Stimulated activated CD8-positive, alpha-beta memory T cell treated with anti-CD3 and anti-CD28 coated beads, Interleukin-4, amount 100 ng/mL, for 4 hours (primary cell): ENCODE measurements at places on chromosomes 3 and 15.

- no peak for DNase-seq
These were observed 178.0 kb upstream of the UMPS start for GRCh38 chr3:124552224-124552623.

DNA sequence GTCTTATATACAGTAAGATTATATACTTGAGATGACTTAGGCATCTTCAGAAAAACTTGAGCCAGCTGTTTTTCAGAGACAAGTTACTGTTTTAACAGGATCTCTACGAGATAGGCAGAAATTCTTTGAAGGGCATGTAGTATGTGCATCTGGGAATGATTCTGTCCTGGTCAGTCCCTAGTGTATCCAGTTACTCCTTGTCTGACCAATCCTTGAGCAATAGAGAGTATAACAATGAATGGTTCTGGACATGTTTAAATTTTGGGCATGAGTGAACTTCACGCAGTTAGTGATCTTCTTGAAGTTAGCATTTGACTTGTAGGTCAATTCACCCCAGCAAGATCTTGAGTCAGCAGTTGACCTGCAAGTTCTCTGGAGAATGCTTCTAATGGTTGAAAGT lies 24.7 kb upstream of the HHLA2 start:
- DNase-seq, result no peak

- no peak for DNase-seq
These were observed 52.8 kb upstream of the SLC9A9 start for GRCh38 chr3:143901105-143901504.

GRCh38 chr3:50415816-50416215 lies 56.5 kb upstream of the TMEM115 start:
- DNase-seq, result no peak

DNA sequence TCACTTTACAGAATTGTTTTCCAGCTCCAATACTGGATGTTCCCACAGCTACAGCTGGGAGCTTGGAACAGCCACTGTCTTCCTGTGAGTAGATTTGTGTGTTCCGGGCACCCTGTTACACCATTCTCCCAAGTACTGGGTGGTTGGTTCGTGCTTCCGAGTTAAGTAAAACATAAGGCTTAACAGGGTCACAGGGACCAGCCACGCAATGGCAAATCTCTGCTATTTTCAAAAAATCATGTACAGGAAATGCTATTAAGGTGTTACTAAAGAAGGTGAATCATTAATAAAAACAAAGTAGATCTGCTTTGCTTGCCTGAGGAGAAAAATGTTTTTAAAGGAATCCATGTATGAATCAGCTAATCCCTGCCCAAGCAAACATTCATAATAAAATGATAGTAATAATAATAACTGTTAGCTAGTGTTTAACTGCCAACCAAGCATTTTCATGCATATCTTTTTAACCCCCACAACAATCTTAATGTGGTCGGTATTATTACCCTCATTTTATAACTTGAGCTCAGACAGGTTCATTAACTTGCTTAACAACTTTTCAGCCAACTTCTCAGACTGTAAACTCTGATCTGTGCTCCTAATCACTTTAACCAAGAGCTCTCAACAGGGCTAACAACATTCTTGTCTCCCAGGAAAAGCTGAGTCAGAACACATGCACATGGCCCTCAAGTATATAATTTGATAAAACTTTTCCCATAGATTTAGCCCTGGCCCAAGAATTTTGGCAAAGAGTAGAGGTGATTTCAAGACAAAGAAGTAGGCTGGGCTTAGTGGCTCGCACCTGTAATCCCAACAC lies 2.7 kb upstream of the C2CD4A start:
- DNase-seq, result no peak

DNA sequence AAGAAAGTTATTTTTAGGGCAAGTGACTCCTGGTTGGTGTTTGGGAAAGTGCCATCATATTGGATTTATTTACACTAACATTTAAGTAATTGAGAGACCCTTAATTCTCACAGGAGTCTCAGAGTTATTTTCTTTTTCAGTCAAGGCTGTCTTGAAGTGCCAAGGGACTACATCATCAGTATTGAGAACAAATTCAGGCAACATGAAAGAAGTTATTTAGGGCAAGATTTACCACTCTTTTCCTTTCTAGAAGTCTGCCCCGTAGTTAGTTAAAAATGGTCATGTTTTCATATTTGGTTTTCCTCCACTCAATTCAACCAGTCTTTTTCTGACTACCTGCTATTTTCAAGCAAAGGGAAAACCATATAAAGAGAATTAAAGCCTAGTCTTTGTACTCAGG lies 6.1 kb downstream of the B4GALT4 start:
- DNase-seq, result no peak

GRCh38 chr15:66839506-66840112 lies 137.6 kb downstream of the SMAD6 start:
- DNase-seq, result no peak

GRCh38 chr3:41638381-41638780 lies 323.5 kb downstream of the ULK4 start:
- DNase-seq, result no peak

GRCh38 chr3:127690823-127691452 lies 18.2 kb downstream of the ABTB1 start:
- DNase-seq, result no peak

GRCh38 chr3:175585898-175586297 lies 726.8 kb downstream of the NAALADL2 start:
- DNase-seq, result no peak

DNA sequence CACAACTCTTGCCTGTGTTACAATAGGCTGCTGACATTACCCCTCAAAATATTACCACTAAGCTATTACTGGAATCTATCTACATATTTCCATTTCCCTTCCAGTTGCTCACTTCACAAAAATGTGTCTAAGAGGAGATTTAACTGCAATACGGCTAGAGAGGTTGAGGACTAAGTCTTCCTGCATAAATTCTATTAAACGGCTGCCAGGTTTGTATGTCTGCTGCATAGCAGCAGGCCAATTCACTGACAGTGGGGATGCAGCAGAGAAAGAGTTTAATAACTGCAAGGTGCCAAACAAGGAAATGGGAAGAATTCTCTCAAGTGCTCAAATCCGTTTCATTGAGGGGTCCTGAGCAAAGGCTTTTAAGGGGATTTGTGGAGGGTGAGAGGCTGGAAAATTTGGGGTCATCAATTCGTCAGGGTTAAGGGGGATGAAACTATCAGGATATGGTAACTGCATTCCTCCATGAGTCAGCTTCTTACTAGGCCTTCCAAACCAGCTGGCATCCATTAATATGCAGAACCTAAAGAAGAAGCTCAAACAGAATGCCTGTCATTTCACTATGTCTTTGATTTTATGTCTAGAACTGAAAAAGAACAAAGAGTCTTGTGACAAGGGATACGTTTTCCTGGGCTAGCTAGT lies 675.6 kb downstream of the TBL1XR1 start:
- DNase-seq, result no peak

GRCh38 chr3:50630877-50631276 lies 13.9 kb downstream of the MAPKAPK3 start:
- DNase-seq, result no peak

- no peak for DNase-seq
These were observed 76.4 kb downstream of the CHRNA7 start for GRCh38 chr15:32106401-32107381.

- DNase-seq, result no peak
These were observed 236.6 kb upstream of the TLE3 start for GRCh38 chr15:70334286-70334685.

- DNase-seq, result no peak
These were observed 16.7 kb downstream of the AKAP13 start for GRCh38 chr15:85397151-85397550.

GRCh38 chr3:62372621-62373041 lies 719 bp downstream of the FEZF2 start:
- DNase-seq, result no peak

DNA sequence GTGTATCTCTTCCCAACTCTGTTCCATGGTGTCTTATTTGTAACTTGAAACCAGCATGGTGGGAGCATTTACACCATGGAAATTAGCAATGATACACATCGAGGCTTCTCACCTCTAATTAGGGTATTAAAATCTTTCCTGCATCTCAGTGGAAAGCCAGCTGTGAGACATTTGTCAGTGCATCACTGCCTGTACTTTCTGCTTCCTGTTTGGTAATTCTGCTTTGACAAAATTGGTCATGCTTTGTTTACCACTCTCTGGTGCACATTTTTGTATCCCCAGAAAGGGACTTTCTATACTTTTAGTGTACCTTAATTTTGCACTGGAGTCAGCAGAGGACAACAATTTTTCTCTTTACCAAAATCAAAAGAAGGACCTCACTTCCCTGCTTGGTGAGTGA lies 402.1 kb downstream of the PDCD6IP start:
- no peak for DNase-seq

- no peak for DNase-seq
These were observed 17.7 kb downstream of the TICRR start for GRCh38 chr15:89593018-89593417.

DNA sequence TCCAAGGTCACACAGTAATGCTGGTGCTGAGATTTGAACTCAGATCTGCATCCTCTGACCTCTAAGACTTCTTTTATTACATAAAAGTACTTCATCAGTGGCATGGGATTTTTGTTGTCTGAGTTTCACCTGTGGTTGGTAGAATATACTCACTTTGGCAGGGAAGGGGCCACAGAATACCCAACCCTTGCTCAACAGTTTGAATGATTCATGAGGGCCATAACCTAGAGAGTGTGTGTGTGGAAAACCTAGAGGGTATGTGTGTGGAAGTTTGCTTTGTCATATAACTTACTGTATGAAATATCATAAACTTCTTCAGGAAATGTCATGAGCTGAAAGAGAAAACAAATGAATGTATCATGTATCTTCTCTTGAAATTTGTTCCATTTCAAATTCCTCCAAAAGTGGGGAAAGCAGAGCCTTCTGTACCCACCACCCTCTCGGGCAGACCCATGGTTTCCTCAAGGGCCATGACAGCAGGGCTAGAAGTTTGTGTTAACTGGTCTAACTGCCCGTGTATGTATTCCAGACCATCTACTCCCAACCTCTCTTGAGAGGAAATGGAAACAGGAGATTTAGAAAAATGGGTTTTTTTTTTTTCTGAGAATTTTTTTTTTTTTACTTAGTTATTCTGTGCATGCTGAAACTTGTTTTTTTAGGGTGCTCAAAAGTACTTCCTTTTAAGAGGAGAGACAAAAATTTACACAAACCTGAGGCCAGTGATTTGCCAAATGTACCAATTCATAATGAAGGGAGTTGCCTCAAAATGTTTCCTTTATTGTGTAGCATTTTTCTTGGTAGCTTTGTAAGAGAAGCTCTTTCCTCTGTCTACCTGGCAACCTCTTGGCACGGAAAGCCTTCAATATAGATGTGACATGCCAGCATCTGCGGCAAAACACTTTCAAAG lies 127.0 kb downstream of the TPRG1 start:
- DNase-seq, result no peak

DNA sequence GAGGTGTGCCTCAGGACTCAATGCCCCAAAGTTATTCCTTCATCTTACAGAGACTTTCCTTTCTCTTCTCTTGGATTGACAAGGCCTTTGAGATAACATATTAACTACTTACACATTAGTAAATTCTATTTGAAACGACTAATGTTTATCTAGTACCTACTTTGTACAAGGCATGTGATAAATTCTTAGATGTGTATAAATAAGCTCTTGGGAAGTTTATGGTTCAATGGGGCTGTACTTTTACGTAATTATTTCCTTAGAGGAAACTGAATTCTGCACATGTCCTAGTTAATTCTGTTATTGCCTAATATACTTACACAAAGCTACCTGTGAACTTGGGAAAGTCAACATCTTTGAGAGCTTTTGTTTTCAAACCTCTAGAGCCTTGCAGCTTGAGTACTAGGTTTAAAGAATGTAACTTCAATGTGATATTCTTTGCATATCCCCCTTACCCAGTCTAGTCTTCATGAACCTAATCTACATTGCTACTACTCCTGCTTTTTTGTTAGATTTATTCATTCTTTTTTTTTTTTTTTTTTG lies 58.5 kb upstream of the RAP2B start:
- DNase-seq, result no peak

DNA sequence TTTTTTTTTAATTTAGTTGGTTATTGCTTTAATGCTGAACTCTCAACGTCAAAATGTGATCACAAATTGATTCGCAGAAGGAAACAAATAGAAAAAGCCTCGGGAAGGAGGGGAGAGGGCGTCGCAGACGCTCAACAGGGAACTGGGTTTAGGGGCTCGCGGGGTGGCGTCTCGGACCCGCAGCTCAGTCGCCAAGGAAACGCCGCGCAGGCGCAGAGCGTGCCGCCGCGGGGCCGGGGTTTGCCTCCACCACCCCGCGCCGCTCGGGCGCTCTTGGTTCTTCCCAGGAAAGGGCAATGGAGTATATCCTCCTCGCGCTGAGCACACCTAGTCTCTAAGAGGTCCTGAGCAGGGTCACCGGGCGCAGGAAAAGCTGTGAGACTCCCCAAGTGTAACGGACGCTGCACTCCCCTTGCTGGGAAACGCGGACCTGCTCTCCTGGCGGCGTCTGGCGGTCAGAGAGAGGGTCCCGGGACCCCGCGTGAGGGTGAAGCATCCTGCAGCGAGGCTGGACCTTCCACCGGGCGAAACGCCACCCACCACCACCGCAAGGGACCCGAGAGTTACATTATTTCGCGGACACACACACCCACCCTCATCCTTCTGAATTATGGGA lies 753 bp downstream of the PLCH1 start:
- DNase-seq, result no peak

- no peak for DNase-seq
These were observed 4.1 kb downstream of the GALNT15 start for GRCh38 chr3:16178628-16178988.

DNA sequence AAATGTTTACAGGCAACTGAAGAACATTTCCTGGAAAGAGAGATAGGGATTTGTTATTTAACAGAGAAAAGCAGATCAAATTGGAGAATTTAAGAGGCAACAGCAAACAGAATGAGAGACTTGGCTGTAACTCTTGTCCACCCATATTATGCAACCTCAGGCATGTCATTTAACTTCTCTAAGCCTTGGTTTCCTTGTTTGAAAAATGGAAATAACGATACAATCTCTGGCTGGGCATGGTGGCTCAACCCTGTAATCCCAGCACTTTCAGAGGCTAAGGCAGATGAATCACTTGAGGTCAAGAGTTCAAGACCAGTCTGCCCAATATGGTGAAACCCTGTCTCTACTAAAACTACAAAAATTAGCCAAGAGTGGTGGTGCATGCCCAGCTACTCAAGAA lies 23.7 kb downstream of the ARRDC4 start:
- no peak for DNase-seq

DNA sequence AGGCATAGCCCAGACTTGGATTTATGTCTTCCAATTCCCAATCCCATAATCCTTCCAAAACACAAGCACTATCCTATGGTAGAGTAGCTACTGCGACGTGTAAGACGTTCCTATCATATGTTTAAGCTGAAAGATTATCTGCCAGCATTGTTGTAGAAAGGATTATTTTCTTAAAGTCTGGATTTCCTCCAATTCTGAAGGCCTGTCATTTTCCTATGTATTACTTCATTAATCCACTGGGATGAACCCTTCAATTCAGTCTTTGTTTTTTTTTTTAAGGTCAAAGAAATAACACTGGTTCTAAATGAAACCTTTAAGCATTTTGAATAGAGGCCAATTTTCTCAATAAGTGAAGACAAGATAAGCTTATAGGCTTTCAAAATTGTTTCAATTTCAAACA lies 289.0 kb downstream of the SLC9A9 start:
- DNase-seq, result no peak

DNA sequence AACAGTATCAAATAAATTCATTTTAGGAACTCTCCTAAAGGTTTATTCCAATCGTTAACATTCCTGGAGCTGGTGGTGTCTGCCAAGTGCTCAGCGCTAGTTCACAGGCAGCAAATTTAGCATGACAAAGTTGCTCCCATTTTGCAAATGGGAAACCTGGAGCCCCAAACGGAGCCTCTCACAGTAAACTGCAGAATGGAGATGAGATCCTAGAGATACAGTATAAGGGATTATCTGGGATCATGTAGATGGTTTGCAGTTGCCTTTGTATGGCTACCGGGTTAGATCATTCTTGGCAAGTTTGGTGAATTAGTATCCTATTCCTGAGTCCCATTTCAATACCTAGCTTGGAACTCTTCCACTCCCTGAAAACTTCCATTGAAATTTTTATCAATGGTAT lies 173.7 kb downstream of the CDIN1 start:
- DNase-seq, result no peak
